ENCODE measurements at places on chromosomes 3 and 15. TPM values are rescaled to one million over a fixed set of nuclear protein-coding genes. Genes with fewer than 3 reads are reported as not detected.

ANKRD63 gene
- not detected for total RNA-seq

DNA sequence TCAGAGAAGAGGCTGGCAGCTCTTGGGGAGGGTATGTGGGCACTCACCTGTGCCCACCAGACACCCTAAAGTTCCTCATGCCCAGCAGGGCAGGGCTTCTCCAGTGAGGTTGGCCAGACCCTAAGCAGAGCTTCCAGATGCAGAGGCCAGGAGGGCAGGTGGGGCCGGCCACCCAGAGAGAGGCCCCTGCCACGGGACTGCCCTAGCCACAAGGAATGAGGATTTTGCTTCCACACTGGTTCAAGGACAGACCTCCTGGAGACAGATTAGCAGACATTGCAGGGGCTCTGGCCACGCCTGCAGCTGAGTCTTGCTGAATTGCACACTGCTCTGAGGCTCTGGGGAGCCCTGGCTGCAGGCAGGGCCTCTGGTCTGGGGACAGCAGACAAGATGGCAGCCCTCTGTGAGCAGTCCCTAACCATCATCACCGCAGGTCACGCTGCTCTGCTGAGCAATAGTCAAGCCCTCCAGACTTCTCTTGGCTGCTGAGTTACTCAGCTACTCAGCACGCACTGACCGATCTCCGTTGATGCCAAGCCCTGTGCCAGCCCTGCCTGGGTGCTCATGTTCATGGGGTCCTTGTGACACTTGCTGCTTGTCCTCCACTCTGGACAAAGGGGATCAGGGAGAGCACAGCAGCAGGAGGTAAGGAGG, 117.4 kb upstream of the ABHD17C start:
- H3K4me3 ChIP-seq = no peak overlapping the region
- peaks cover 25% of the 10 kb centered on the region for H3K36me3 ChIP-seq
- H3K4me1 ChIP-seq = peaks cover 49% of the 10 kb centered on the region
- H3K27ac ChIP-seq = no peak overlapping the region
- peaks cover 5% of the 10 kb centered on the region for H3K27me3 ChIP-seq

DNA sequence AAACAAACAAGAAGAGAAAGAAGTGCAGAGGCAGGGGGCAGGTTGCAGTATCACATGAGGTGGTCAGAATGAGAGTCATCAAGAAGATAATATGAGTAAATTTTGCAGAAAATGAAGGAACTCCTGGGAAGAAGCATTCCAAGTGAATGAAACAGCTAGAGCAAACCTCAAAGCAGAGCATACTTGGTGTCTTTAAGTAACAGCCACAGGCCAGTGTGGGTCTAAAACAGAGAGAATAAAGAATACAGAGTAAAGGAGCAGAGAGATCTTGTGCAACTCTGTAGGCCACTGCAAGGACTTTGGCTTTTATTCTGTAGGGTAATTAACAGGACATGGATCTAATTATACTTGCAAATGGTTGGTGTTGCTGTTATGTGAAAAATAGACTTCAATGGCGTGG, 81.3 kb downstream of the STAC start:
- no peak overlapping the region for H3K4me3 ChIP-seq
- H3K27ac ChIP-seq = no peak overlapping the region

DNA sequence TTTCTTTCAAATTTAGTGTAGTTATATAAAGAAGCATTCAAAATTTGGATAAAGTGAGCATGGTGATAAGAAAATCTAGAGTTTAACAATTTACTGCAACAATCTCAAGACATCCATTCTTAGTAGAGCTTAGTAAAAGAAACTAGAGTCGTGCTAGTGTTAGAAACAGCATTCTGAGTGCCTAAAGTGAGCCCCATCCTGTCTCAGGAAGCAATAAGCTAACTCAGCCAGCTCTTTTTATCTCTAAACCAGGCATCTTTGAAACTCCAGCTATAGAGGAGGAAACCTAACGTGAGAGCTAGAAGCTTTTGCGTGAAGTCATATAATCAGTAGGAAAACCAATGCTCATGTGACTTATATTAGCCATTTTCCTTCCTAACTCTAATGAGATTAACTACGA, 1187.1 kb upstream of the EPHA6 start:
- H3K27ac ChIP-seq = no peak overlapping the region
- DNase-seq = no peak
- H3K27me3 ChIP-seq = no peaks in the 10 kb centered on the region
- no peaks in the 10 kb centered on the region for H3K4me1 ChIP-seq
- no peak overlapping the region for H3K4me3 ChIP-seq
- no peaks in the 10 kb centered on the region for H3K36me3 ChIP-seq

AEN gene
- total RNA-seq = 72.4 TPM

GRCh38 chr3:182979674-182980191, 605 bp downstream of the DCUN1D1 start:
- H3K36me3 ChIP-seq = no peaks in the 10 kb centered on the region
- H3K27me3 ChIP-seq = no peaks in the 10 kb centered on the region
- H3K27ac ChIP-seq = peak overlapping the region; percentile 76
- no peak for DNase-seq

AHSG gene
- total RNA-seq = not detected

DNA sequence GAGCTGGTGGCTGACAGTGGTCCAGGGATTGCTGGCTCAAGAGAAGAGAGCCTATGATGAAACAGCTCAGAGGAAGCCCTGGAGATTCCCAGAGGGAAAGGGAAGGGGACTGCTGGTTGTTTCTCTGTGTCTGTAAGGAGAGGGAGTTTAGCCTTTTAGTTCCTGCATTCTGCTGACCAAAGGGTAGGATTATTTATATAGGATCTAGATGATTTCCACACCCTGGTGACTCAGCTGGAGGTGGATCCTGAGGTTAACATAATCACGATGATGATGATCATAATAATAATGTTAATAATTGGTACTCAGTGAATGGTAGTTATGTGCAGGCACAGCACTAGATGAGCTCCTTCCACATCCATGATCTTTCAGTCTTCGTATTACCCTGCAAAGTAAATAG, 144.9 kb downstream of the EPHB1 start:
- H3K36me3 ChIP-seq = no peaks in the 10 kb centered on the region
- H3K27ac ChIP-seq = no peak overlapping the region
- H3K4me3 ChIP-seq = no peak overlapping the region
- no peaks in the 10 kb centered on the region for H3K27me3 ChIP-seq
- DNase-seq = no peak
- H3K4me1 ChIP-seq = no peaks in the 10 kb centered on the region

AGTR1 gene
- 0.12 TPM for total RNA-seq

FES gene
- total RNA-seq = 1.1 TPM

GRCh38 chr3:129878355-129878754, 15.2 kb downstream of the TMCC1 start:
- no peak for DNase-seq
- H3K4me3 ChIP-seq = no peak overlapping the region
- no peaks in the 10 kb centered on the region for H3K27me3 ChIP-seq
- no peak overlapping the region for H3K27ac ChIP-seq
- no peaks in the 10 kb centered on the region for H3K4me1 ChIP-seq
- peaks cover 34% of the 10 kb centered on the region for H3K36me3 ChIP-seq

GRCh38 chr3:174777813-174778212, 81.3 kb upstream of the NAALADL2 start:
- no peak overlapping the region for H3K4me3 ChIP-seq
- DNase-seq = no peak
- peak overlapping the region; percentile 44 for H3K27ac ChIP-seq
- H3K4me1 ChIP-seq = peaks cover 34% of the 10 kb centered on the region
- H3K27me3 ChIP-seq = no peaks in the 10 kb centered on the region
- peaks cover 29% of the 10 kb centered on the region for H3K36me3 ChIP-seq

- no peaks in the 10 kb centered on the region for H3K36me3 ChIP-seq
- no peak for DNase-seq
- H3K27me3 ChIP-seq = no peaks in the 10 kb centered on the region
Measured at GRCh38 chr3:85387913-85388505, 429.2 kb downstream of the CADM2 start.

MTMR10 gene
- total RNA-seq = 44.3 TPM

DNA sequence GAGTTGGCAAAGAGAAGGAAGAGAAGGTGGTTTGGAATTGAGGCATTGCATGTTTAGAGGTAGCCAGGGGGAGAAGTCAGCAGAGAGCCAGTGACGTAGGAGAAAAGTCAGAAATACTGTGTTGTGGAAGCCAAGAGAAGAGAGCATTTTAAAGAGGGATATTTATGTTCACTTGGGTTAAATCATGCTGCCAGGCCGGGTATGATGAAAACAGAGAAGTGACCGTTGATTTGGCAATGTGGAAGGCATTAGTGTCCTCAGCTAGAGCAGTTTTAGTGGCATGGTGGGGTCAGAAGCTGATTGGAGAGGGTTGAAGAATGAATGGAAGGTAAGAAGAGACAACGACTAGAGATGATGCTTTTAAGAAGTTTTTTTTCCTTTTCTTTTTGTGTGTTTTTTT, 24.5 kb downstream of the RASA2 start:
- H3K27me3 ChIP-seq = no peaks in the 10 kb centered on the region
- DNase-seq = no peak
- no peak overlapping the region for H3K27ac ChIP-seq
- peaks cover 17% of the 10 kb centered on the region for H3K4me1 ChIP-seq

ZFAND6 gene
- total RNA-seq = 54.7 TPM

GOLGA8Q gene
- not detected for total RNA-seq

SERPINI2 gene
- total RNA-seq = not detected

DNA sequence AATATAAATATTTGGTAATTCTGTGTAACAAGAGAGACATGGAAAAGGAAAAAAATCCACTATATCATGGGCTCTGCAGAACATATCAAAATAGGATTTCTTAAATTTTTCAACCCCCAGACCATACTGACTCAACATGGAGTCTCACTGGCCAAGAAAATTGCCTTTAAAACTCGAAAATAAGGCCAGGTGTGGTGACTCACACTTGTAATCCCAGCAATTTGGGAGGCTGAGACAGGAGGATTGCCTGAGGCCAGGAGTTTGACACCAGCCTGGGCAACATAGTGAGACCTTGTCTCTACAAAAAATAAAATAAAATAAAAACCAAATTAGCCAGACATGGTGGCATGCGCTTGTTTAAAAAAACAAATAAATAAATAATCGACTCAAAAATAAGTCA, 294.4 kb upstream of the TPRG1 start:
- H3K4me3 ChIP-seq = no peak overlapping the region
- H3K27me3 ChIP-seq = no peaks in the 10 kb centered on the region
- H3K27ac ChIP-seq = no peak overlapping the region
- H3K36me3 ChIP-seq = peaks cover 40% of the 10 kb centered on the region
- no peak for DNase-seq
- peaks cover 30% of the 10 kb centered on the region for H3K4me1 ChIP-seq

KNG1 gene
- total RNA-seq = not detected

HAPLN3 gene
- total RNA-seq = 13.4 TPM

DNA sequence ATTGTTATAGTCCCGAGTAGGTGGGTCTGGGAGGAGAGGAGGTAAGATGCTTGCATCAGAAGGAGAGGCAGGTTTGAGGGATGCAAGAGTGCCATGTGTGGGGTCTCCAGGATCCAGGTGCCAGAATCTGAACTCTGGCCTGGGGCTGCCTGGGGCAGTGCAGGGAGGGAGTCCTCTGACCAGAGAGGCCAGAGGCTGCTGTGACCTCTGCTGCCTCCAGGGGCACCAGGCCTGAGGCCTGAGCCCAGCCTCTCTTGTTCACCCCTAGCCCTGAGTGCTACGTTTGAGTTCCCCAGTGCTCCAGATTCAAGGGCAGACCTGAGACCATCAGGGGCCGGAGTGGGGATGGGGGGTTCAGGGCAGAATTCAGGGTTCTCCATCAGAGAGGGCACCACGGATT, 7.4 kb downstream of the SLC38A3 start:
- H3K27ac ChIP-seq = no peak overlapping the region
- H3K36me3 ChIP-seq = no peaks in the 10 kb centered on the region
- H3K4me3 ChIP-seq = no peak overlapping the region
- H3K4me1 ChIP-seq = no peaks in the 10 kb centered on the region
- DNase-seq = no peak

DNA sequence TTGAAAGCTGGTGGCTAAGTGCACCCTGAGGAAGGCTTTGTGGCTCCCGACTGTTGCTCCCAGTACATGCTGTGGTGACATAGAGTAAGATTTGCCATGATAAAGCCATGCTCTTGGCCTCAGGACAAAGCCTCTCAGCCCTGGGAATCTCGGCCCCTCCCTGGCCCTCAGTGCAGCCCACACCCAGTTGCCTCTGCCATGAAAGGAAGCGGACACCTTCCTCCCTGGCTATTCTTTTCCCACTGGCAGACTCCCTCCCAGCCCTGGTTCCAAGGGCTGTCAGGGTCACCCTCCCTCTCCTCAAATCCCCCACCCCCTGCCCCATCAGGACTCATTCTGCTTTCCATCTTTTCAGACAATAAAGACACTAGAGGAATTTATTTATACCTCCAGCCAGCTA, 119.8 kb upstream of the NEO1 start:
- no peaks in the 10 kb centered on the region for H3K36me3 ChIP-seq
- H3K27me3 ChIP-seq = peaks cover 3% of the 10 kb centered on the region
- H3K4me3 ChIP-seq = no peak overlapping the region
- DNase-seq = no peak
- no peaks in the 10 kb centered on the region for H3K4me1 ChIP-seq

DNA sequence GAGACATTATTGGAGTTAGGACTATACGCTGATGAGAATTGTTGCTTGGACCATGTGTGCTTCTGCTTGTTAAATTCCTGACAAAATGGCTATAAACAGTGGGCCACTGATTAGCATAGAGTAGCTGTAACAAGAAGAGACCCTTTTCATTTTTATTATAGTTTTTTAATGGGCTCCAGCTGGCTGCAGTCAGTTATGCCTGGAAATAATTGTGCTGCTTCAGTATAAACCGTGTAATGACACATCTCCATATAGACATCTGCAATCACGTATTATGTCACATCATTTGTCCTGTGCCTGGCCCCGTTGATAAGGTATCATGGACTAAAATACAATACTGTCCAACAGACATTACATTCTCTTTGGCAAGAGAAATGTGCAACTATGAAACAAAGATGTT, 50.9 kb downstream of the ARPP21 start:
- no peak overlapping the region for H3K4me3 ChIP-seq
- H3K27me3 ChIP-seq = no peaks in the 10 kb centered on the region
- no peak overlapping the region for H3K27ac ChIP-seq
- no peaks in the 10 kb centered on the region for H3K36me3 ChIP-seq

DNA sequence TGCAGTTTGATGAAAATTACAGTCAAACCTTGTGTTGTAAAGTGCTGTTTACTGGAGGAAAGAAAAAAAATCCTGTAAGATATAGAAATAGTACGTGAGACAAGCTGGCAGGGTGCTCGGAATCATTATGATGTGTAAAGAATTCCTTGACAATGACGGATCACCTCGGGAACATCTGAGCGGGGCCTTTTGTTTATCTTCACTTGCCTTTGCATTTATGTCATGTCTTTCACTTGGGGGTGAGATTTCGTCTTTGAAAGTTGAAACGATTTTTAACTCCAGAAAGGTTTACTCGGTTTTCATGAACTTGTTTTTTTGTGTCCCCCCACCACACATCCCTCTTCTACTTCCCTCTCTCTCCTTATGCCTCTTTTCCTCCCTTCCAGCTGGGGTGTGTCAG, 128.3 kb upstream of the VEPH1 start:
- peak overlapping the region; percentile 1 for H3K4me3 ChIP-seq
- H3K36me3 ChIP-seq = no peaks in the 10 kb centered on the region
- H3K27ac ChIP-seq = no peak overlapping the region
- no peak for DNase-seq
- peaks cover 13% of the 10 kb centered on the region for H3K27me3 ChIP-seq
- H3K4me1 ChIP-seq = peaks cover 7% of the 10 kb centered on the region

DNA sequence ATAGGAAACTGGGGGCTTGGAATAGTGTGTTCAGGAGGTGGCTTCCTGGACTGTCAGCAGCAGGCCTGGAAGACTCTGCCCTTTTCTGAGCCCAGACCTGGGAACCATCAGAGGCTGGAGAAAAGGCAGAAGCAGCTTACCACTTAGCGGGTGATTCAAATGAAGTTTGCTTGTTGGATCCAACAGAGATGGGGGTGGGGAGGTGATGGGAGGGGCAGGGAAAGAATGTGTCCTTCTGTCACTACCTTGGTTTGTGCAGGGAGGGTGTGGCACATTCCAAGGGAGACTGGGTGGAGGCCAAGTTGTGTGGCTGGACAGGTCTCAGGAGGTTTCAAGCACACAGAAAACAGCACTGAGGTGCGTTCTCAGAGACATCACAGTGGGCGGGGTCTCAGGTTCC, 58.8 kb downstream of the TRAK1 start:
- peaks cover 6% of the 10 kb centered on the region for H3K27me3 ChIP-seq
- 0 out of 2 replicates have a peak, but pooled peaks cover 12% of the 10 kb centered on the region for H3K36me3 ChIP-seq
- no peak for DNase-seq

Data from HFFc6 (cell line).